ENCODE measurements at places on chromosomes 1 and 21. TPM values are rescaled to one million over a fixed set of nuclear protein-coding genes. Genes with fewer than 3 reads are reported as not detected.

Gene MRPS21
- 35.4 TPM for total RNA-seq

Gene SPATA1
- total RNA-seq = 0.26 TPM

Gene CORT
- not detected for total RNA-seq

Gene KCNC4
- 4.5 TPM for total RNA-seq
